ENCODE measurements at places on chromosomes 5 and 9.

GRCh38 chr9:113906411-113907110 is 30.5 kb downstream of the ZNF618 start:
- no peak for DNase-seq

DNA sequence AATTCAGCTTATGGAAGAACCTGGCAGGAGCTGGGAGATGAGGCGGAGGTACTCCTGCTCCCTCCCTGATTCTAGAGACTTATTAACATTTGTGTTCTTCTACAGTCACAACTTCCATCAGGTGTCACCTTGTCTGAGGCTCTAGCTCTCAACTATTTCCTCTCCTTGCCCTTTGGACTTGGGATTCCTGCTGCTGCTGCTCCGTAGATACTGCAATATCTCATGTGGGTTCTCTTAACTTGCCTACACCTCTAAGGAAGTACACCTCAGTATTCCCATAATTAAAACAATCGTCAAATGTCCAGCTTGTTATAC is 21.2 kb downstream of the ANXA1 start:
- DNase-seq, result no peak

- no peak for DNase-seq
These were observed 122.0 kb downstream of the PAPPA start for GRCh38 chr9:116275418-116276195.

GRCh38 chr5:109403469-109403868 is 6.3 kb downstream of the PJA2 start:
- DNase-seq, result no peak

- DNase-seq, result no peak
These were observed 186.7 kb upstream of the TLX3 start for GRCh38 chr5:171122372-171122771.

GRCh38 chr9:16985559-16986348 is 115.3 kb upstream of the BNC2 start:
- no peak for DNase-seq

GRCh38 chr9:104864675-104865104 is 63.3 kb downstream of the ABCA1 start:
- DNase-seq, result no peak

DNA sequence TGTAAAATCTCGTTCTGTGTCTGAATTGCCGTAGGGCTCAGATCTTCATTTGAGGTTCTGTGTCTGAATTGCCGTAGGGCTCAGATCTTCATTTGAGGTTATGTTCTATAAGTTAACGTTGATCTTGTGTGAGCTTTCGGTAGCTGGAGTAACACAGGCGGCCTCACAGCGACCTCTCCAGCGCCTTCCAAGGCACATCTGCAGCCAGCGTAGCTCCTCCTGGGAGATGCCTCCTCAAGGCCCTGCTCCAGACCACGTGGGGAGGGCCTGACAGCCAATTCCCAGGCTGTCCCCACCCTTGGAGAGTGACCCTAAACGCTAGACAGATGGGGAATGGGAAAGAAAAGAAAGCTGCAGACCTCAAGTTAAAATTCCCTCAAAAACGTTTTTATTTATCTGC is 8.7 kb upstream of the AHRR start:
- no peak for DNase-seq

GRCh38 chr9:110602281-110602680 is 22.7 kb upstream of the SVEP1 start:
- no peak for DNase-seq

GRCh38 chr9:123107639-123108285 is 74.3 kb downstream of the GPR21 start:
- DNase-seq, result no peak

DNA sequence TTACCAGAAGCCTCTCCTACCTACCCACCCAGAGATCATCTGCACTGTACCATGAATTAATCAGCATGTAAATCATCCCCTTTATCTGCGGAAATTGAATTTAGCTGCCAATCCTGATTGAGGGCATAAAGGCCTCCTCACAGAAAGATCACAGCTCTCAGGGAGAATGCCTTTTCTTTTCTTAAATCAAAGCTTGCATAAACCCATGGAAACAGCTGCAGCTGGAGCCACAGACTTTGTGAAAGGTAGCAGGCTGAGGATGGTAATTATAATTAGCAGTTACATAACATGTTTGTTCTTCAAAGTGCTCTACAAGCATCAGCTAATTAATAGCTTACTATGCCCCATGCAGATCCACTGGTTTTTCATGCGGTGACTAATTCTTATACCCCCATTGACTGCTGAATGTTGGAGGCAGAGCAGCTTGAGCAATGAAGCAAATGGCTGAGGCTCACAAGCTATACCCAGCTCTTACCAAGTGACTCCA is 54.6 kb downstream of the SUSD1 start:
- no peak for DNase-seq

DNA sequence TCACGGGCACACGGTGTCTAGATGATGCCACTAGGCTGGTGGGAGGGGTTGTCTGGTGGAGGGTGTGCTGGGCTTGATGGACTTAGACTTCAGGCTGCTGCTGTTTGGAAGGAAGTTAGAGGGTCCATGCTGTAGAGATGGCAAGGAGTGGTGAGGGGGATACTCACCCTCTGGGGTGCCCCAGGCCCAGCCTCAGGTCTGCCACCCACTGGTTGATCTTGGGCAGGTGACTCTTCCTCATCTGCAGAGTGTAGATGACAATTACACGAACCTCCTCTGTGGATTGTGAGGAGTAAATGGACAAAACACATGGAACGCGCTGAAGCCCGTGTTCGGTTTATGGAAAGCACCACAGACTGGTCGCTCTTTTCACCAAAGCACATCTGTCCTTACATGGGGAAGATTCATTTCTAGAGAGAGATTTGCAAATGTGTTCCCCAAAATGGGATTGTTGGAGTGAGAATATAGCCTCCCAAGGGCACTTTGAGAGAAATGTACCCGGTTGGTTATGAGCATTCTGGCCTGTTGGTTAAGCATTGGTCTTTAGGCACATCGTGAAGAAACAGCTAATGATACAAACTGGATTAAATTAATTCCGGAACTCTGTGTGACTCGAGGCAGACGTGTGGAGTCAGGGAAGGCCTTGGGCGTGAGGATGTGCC is 58.2 kb downstream of the ZNF618 start:
- DNase-seq, result no peak

DNA sequence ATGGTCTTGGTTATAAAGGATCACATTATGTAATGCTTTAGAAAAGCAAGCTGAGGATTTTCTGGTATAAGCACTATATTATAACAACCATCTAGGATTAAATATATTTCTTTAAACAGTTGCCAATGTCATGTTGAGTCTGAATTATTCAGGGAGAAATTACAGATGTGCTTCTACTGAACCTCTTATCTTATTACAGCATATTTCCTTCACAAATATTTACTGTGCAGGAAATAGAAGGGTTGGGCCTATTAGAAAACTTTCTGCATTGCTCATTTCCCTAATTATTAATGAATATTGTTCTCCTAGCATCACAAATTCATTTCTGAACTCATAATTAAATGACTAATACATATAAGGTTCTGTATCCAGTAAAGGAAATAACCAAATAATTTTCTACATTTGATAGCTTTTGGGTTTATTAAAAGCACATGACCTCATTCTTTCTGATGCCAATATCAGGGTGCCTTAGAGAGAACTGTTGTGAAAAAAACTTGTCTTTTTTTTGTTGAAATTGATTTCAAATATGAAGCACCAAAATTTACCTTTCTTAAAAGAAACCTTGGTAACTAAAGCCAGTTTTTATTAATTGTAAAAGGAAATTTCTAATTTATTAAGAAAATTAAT is 476.8 kb upstream of the PTGER4 start:
- no peak for DNase-seq

DNA sequence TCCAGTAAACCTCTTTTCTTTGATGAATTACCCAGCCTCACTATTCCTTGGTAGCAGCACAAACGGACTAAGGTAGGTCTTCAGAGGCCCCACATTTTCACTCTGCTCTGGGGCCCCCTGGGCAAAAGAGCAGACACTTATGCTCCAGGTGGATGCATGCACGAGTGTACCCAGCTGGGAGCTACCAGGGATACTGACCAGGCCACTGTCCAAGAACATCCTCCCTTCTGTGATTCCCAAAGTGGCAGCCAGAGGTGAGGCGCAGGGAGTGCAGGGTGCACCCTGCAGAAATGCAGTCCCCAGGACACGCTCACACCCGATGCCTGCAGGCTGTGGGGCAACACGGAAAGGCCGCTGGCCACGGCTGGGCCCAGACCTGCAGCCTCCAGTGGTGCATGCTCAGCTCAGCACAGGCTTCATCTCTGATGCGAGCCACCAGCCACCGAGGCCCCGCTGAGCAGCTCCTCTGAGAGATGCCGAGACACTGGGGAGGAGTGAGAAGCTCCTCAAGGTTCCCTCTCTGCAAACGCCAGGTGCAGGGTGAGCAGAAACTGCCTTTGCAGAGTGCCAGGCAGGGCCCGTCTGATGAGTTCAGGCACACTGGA is 48.1 kb upstream of the OLFM1 start:
- no peak for DNase-seq
